CD8-positive, alpha-beta T cell (primary cell): ENCODE measurements at places on chromosomes 12 and 14.

DNA sequence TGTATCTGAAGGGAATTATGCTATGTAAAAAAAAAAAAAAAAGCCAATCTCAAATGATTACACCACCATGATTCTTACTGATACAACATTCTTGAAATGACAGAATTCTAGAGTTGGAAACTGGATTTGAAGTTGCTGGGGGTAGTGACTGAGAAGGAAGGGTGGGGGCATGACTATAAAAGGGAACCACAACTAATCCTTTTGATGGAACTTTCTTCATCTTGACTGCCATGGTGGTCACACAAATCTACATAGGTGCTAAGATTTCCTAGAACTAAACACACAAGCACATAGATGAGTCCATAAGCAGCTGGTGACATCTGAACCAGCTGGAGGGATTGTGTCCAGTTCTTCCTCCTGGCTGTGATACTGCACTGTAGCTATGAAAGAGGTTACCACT, 51.4 kb downstream of the CLMN start:
- no peak for DNase-seq

GRCh38 chr12:52173526-52173925, 18.3 kb downstream of the KRT80 start:
- no peak for DNase-seq

- DNase-seq: no peak
Measured at GRCh38 chr14:24956104-24956503, 93.8 kb downstream of the STXBP6 start.

GRCh38 chr12:106736051-106736957, 38.2 kb upstream of the RIC8B start:
- no peak for DNase-seq

DNA sequence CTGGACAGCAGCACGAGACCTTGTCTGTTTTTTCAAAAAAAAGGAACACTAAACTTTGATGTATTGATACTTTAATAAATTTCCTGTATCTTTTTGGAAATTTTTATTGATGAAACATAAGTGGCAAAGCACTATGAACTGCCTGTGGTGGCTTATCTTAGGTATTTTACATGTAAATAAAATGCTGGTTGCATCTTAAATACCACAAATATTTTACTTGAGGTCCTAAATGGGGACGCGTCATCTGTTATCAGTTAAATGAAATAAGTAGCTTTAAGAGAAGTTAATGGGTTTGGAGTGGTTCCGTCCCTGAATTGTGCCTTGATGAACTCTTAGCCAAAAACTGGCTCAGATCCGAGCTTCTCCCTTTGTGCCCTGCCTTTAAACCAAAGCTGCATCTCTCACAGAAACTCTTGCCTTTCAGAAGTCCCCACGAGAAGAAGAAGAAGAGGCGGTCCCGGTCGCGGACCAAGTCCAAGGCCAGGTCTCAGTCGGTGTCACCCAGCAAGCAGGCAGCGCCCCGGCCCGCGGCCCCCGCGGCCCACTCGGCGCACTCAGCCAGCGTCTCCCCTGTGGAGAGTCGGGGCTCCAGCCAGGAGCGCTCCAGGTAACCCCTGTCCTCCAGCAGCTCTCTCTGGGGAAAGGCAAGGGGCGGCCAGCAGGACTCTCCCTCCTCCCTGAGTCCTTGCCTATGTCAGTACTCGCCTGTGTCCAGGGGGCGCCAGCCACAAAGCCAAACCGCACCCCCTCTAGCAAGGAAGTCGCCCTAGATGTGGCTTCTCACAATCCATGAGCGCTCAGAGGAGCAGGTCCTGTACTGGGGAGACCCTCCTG, 31.2 kb upstream of the MMP17 start:
- no peak for DNase-seq

DNA sequence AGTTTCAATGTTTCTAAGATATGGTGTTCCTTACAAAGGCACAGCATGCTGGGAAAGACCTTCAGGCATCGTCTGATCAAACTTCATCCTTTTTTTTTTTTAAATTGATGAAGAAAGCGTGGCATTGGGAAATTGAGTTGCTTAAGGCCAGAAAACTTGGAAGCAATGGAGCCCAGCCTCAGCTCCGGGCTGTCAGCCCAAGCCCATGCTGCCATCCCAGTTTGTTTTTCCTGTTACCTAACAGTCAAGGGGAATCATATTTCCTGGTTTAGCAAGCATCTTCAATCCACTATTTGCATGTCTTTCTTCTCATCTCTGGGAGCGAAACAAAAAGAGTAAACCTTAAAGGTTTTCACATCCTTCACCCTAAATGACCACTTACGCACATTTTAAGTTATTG, 200.2 kb downstream of the CHST11 start:
- no peak for DNase-seq

GRCh38 chr12:19245106-19245505, 115.6 kb downstream of the PLEKHA5 start:
- DNase-seq: no peak

DNA sequence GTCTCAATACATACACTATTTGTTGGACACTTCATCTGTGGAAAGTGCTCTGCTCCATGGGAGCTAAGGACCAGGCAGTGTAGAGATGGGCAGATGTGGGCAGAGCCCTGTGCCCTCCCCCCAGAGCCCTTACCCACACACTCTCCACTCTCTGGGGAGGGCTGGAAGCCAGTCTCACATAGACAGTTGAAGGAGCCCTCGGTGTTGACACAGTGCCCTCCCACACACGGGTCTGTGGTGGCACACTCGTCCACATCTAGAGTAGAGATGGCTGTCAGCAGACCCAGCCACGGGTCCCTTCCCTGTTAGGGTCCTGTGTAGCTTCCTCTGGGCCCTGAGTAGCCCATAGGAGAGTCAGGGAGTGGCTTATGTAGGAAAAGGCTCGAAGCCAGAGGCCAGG, 14.3 kb downstream of the ISCA2 start:
- no peak for DNase-seq
